Activated gamma-delta T cell treated with Interleukin-2 at 50 U/mL for 16 hours (primary cell): ENCODE measurements at places on chromosomes 16 and 17.

DNA sequence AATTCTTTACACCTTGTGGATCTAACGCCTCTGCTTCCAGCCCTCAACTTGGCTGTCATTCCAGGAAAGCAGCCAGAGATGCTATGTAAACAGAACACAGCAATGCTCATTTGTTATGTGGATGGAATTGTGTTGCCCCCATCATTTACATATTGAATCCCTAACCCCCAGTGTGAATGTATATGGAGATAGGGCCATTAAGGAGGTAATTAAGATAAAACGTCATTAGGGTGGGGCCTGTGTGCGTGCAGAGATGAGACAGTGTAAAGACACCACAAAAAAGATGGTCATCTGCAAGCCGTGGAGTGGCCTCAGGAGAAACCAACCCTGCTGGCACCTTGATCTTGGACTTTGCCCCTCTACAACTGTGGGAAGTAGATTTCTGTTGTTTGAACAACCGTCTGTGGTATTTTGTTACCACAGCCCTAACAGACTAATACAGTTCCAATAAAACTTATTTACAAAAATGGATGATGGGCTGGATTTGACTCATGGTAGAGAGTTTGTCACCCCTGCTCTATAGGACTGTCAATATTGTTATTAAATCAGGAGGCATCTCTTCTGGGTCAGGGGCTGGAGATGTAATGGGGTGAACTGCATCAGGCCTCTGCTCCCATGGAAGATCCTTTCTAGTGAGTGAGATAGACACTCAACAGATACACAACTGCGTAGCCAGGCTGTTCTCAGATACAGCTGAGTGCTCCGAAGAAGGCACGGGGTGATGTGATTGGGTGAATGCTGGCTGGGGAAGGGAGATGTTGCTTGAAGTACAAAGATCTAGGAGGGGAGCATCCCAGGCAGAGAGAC, 339.0 kb downstream of the SNX29 start:
- DNase-seq, result no peak

DNA sequence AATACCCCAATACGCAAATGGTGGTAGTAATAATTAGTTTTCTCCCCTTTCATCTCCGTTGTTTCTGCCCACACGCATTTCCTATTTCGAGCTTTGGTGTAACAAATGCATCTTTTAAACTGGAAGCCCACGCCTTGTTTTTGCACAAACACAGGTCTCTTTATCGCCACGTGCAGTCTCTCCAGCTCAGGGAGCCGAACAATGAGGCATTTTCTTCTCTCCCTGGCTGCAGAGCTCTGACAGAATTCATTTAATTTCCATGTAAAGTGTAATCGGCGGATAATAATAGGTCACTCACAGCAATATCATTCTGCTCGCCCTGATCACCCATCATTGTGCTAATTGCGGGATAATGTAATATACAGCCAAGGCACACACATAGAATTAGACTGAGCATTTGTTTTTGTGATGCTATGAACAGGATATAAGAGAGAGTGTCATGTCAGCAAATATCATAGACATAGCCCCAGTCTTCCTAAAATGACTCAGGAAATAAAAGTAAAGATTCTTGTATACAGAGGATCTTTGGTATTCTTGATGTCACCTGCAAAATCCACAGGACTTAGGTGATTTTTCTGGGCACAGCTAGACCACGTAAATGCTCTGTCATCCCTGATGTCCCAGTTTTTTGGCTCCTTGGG, 452.6 kb upstream of the CDH11 start:
- no peak for DNase-seq

DNA sequence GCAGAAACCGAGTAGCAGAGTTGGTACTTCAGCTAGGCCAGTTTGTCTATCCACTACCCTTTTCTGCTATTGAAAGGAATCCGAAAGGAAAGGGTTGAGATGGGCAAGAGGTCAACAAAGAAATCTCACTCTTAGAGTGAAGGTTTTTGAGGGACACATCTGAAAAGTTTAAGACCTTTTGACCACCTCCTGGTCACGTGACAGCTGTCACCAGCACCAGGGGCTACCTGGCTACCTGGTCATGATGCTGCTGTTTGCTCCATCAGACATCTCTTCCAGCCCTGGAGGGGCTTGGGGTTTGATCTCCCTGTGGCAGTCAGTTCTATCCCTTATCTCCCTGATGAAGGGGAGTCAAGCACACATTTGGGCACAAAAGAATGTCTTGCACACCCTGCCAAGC, 7.6 kb downstream of the CCDC182 start:
- no peak for DNase-seq

DNA sequence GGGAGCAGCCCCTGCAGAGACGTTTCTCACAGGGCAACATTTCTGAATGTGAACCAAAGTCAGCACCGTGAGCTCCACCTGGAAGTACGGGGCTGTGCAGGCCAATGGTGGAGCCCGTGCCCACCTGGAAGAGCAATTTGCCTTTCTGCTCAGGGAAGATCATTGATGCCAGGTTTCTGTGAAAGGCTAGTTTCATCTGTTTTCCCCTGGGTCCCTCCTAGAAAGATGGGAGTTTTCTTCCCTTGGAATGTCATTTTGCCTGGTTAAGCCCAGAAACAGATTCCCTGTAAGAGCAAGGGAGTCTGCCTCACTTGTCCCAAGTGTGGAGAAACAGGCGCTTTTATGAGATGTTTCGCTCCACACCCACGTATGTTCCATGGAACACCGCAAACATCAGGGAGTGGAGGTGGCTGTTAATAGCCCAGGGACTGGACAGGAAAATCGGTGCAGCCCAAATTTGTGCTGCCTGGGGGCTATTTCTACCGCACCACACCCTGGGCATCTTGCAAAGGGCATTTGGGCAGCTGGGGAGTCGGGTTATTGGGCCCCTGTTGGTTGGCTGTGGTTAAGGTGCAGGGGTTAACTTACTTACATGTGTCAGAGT, 2.6 kb downstream of the SLC6A4 start:
- DNase-seq, result no peak

DNA sequence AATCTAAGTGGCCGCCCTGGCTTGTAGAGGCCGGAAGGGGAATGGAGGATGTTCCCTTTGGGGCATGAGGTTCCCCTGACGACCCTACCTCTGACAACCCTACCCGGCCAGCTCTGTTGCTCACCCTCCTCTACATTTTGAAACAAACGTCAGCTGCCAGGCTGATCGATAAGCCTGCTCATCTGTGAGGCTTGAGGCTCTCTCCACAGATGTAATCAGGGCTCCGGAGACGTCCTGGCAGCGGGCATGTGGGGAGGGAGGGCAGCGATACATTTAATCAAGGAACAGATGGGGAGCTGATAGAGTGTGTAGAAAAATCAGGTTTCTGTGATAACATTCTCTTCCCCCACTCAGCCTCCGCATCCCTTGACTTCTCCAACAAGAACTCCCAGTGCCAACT, 212.3 kb upstream of the SDK2 start:
- DNase-seq, result no peak

- no peak for DNase-seq
These were observed 1.6 kb downstream of the ZNF598 start for GRCh38 chr16:2008009-2008526.

GRCh38 chr16:19933740-19934139, 49.1 kb upstream of the GPRC5B start:
- no peak for DNase-seq

GRCh38 chr16:55351936-55352335, 27.9 kb downstream of the IRX6 start:
- DNase-seq, result no peak

- DNase-seq, result no peak
These were observed 34.9 kb upstream of the ZC3H18 start for GRCh38 chr16:88535191-88535856.

GRCh38 chr17:64004218-64004770, 6.1 kb downstream of the PRR29 start:
- no peak for DNase-seq

- DNase-seq, result no peak
These were observed 92.0 kb downstream of the MAP2K6 start for GRCh38 chr17:69506489-69506888.
